Activated CD4-positive, alpha-beta T cell treated with anti-CD3 and anti-CD28 coated beads for 24 hours (primary cell): ENCODE measurements at places on chromosomes 5 and 9.

DNA sequence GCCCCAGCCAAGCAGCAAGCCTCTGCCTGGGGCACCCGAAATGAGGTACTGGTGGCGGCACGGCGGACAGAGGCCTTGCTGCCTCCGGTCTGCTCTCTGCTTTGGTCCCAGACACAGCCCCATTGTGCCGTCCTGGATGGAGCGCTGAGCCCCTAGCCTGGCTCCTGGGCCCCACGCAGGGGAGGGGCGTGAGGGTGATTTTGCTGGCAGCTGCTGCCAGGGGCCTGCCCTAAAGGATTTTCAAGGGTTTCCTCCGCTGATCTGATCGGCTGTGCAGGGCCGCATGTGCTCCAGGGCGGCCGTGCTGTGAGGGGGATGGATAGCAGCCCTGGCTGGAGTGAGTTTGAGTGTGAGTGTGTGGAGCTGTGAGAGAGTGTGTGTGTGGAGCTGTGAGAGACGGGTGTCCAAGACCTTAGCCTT is 1.3 kb downstream of the GPSM1 start:
- DNase-seq: no peak

DNA sequence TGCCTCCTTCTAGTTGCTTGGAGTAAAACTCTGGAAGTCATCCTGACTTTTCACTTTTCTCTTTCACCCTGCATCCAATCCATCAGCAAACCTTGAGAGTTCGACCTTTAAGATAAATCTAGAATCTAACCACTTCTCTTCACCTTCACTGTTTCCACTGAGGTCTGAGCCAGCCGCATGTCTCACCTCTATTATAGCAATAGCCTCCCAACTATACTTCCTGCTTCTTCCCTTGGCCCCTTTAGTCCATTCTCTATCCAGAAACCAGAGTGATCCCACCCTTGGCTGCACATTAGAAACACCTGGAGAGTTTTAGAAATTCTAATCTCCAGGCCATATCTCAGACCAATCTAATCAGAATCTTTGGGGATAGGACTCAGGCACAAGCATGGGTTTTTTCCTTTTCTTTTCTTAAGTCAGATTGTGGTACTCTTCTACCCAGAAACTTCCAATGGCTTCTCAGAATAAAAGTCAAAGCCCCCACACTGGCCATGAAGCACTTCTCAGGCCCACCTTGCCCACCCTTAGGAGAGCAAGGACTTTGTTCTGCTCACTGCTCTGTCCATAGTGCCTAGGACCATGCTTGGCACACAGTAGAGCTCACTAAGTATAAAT is 33.1 kb downstream of the MFAP3 start:
- no peak for DNase-seq

DNA sequence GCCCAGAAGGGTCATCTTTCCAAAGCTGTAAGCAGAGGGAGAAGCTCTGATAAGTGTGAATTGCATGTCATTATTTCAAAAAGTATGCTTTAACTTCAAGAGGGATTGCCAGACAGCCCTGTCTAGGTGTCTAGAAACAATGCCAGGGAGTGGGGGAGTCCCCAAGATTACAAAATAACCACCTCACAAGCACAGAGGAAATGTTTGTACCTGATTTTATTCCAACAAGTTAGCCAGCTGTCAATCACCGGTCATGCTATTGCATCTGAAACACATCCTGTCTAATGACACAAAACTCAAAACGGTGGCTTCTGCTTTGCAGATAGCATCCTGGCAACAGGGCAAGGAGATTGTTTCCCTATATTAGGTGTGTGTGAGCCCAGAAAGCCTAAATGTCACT is 154.2 kb upstream of the WWC1 start:
- DNase-seq: no peak

DNA sequence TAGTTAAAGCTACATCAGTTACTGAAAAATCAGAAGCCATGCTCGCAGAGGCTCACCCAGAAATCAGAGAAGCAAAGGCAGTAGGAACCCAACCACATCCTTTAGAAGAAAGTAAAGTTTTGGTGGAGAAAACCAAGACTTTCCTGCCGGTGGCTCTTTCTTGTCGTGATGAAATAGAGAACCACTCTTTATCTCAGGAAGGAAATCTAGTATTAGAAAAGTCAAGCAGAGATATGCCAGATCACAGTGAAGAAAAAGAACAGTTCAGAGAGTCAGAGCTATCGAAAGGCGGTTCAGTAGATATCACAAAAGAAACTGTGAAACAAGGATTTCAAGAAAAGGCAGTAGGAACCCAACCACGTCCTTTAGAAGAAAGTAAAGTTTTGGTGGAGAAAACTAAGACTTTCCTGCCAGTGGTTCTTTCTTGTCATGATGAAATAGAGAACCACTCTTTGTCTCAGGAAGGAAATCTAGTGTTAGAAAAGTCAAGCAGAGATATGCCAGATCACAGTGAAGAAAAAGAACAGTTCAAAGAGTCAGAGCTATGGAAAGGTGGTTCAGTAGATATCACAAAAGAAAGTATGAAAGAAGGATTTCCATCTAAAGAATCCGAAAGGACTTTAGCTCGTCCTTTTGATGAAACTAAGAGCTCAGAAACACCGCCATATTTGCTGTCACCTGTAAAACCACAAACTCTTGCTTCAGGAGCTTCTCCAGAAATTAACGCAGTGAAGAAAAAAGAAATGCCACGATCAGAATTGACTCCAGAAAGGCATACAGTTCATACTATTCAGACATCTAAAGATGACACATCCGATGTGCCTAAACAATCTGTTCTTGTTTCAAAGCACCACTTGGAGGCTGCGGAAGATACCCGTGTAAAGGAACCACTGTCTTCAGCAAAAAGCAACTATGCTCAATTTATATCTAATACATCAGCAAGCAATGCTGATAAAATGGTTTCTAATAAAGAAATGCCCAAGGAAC is 47.2 kb downstream of the CMYA5 start:
- no peak for DNase-seq

DNA sequence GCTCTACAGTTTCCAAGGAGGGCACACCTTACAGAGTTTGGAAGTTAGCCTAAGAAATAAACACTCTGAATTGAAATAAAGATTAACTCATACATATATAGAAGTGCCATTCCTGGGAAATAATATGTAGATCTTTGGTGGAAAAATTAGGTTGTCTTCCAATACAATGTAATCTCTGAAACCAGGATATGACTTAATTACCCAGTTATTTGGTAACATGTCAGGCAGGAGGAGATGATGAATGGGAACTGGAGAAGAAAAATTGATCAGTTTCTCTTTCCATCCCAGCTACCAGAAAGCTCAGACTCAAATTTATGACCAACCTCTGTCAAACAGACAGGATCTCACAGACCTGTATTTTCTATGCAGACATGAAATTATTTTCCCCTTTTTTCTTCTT is 215.2 kb upstream of the SNX2 start:
- no peak for DNase-seq

- no peak for DNase-seq
These were observed 71.5 kb upstream of the PLPP6 start for GRCh38 chr9:4590430-4591122.

DNA sequence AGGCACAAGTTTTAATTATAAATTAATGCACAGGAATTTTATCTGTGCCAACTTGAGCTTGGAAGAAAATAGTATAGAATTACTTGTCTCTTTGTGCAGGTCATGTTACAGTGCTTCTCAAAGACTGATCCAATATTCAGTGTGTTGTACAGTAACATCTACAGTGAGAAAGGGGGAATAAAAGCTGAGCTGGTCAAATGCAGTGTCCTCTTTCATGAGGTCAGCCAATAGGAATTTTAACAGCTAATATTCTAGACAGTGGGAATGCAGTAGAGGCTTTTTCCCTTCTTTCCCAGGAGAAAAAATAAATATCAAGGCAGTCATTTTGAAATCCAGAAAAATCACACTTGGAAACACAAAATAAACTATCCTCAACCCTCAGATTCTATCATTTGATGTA is 95.7 kb upstream of the ITGA1 start:
- DNase-seq: no peak

GRCh38 chr9:79812507-79813257 is 240.9 kb downstream of the TLE4 start:
- no peak for DNase-seq

- no peak for DNase-seq
These were observed 49.2 kb upstream of the CPLX2 start for GRCh38 chr5:175822225-175822624.

DNA sequence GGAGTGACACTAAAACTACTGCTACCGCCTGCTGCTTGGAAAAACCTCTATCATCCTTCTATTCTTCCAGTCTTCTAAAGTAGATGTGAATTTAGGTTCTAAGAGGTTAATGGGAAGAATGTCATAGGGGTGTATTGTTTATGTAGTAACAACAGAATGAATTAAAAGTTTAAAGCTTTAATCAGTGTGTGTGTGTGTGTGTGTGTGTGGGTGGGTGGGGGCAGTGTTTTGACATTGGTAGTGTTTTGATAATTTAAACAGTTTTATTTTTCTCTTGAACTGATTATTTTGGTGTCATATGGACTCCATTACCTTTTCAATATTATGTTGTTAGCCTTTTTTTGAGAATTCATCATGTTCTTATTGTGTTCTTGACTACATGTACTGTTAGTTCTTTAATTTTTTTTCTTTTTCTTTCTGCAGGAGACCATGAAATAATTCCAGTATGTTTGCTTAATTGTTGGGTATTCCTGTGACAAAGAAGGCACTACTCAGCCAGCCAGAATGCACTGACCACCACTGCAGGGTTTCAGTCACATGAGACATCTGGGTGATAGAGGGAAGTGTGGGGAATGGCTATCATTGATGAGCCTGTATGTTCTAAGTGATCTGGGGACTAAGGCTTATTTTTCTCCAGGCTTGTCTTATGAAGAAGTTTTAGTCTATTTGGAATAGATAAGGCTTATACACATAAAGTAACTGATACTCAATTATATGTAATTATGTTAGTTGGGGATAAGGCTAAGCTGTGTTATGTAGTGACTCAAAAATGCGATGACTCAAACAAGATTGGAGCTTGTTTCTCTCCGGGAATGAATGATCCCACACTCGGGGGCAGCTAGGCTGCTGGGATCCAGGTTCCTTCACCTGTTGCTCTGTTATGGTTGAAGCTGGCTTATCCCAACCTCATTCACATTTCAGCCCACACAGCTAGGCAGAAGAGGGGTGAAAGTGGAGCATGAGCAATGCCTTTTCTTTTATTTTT is 50.2 kb upstream of the ACTBL2 start:
- no peak for DNase-seq

GRCh38 chr5:68134033-68134668 is 81.4 kb upstream of the PIK3R1 start:
- no peak for DNase-seq

GRCh38 chr5:27708534-27708933 is 670.1 kb upstream of the CDH9 start:
- no peak for DNase-seq

DNA sequence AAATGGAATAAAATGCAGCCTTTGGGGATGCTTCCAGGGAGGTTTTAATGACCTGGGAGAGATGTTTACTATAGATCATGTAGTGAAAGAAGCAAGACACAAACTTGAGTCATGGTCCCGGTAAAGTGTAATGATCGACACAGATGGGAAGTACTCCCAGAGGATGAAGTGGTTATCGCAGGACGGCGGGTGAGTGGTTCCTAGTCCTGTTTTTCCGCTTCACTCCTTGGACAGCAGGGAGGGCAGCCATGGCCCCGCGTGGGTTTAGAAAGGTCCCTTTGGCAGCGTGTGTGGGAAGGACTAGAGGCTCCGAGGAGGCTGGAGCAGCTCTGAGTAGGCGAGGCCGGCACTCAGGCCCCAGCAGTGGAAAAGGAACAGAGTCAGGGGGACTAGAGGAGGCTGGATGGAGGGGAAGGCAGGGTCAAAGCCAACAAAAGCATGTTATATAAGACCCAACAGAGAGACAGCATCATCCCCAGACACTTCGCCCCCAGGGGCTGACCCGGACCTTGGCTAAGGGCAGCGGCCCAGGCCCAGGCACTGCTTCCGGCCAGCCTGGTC is 49.2 kb upstream of the STXBP1 start:
- no peak for DNase-seq

DNA sequence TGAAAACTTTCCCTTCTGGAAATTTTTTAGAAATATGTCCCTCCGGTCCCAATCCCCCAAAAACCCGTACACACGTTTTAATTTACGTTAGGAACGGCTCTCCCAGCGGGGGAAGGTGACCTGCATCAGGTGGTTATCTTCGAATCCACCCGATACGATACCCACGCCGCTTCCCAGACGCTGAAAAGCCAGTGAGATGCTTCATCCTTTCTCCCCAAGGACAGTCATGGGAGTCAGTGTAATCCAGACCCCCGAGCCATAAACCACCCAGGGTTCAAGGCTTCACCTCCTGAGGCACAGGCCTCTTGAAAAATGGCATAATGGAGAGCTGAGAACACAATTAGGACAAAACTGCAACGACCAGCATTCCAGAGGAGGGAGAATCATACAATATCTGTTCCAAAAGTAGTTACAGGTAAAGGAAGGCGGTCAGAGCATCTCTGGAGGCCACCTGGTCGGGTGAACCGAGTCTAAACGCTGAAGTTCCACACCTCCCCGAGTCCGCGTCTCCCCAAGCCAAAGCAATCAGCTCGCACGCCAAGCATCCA is 857 bp downstream of the FAM169A start:
- no peak for DNase-seq

GRCh38 chr5:86536396-86536795 is 81.3 kb upstream of the COX7C start:
- no peak for DNase-seq

DNA sequence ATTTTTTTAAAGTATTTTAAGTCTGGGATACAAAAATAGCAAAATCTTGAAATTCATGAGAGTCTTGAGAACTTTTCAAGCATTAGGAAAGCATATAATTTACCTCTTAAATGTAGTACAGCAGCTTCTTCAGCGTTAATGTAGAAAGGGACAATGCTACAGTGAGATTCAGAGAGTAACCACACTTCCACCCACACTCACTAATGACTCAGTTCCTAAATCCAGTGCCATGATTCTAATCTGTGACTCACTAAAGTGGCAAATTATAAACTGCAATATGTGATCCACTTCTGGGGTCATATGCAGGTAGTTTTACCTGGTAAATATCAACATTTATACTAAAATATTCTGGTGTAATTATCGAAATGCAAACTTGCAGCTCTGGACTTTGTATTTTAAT is 434.5 kb upstream of the TUSC1 start:
- no peak for DNase-seq

GRCh38 chr5:10400831-10401230 is 40.8 kb upstream of the ROPN1L start:
- no peak for DNase-seq

GRCh38 chr9:112905084-112905483 is 14.4 kb upstream of the SLC46A2 start:
- no peak for DNase-seq

GRCh38 chr5:106093134-106093533 is 1577.6 kb downstream of the EFNA5 start:
- DNase-seq: no peak

- no peak for DNase-seq
These were observed 32.1 kb upstream of the SH3PXD2B start for GRCh38 chr5:172486451-172486850.

- DNase-seq: no peak
These were observed 267.6 kb upstream of the IRX2 start for GRCh38 chr5:3019045-3019444.

DNA sequence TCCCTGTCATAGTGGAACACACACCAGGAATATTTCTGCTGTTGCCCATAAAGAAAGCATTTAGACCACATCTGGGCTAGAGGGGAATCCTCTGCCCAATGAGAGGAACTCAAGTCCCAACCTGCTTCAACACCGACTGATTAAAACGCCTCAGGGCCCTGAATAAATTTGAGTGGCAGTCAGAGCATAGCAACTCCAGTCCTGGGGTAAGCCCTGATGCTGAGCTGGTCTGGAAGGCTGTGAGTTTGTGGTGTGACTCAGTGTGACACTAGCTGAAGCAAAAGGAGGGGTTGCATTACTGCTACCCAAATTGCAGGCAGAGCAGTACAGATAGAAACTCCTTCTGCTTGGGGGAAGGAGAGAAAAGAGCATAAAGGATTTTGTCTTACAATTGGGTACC is 148.3 kb downstream of the PRDM9 start:
- DNase-seq: no peak
